ENCODE measurements at places on chromosomes 6 and 20. TPM values are rescaled to one million over a fixed set of nuclear protein-coding genes. Genes with fewer than 3 reads are reported as not detected.

- DNase-seq: no peak
- no peak overlapping the region for H3K27ac ChIP-seq
- H3K4me3 ChIP-seq: no peak overlapping the region
- H3K4me1 ChIP-seq: peaks cover 29% of the 10 kb centered on the region
- H3K27me3 ChIP-seq: no peaks in the 10 kb centered on the region
- no peaks in the 10 kb centered on the region for H3K36me3 ChIP-seq
Measured at GRCh38 chr6:113829696-113830045, 27.5 kb upstream of the MARCKS start.

DNA sequence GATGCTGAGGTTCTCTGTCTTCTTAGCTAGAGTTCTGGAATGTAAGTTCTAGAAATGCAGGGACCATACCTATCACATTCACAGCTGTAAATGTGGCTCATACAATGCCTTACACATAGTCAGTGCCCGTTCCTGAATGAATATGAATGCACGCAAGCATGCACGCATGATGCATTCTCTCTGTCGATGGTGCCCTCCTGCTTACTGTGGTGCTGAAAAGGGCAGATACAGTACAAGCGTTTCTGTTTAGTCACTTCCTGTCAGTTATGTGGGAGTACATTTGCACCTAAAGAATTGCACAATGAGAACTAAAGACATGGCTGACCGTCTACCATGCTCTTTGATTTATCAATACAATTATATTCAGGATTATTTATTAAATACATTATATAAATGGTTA lies 152.2 kb upstream of the SOX4 start:
- no peaks in the 10 kb centered on the region for H3K4me1 ChIP-seq
- H3K27ac ChIP-seq: no peak overlapping the region
- no peak for DNase-seq
- H3K4me3 ChIP-seq: no peak overlapping the region
- no peaks in the 10 kb centered on the region for H3K27me3 ChIP-seq
- no peaks in the 10 kb centered on the region for H3K36me3 ChIP-seq

GRCh38 chr20:63854069-63854765 lies 7.1 kb upstream of the ABHD16B start:
- no peaks in the 10 kb centered on the region for H3K27me3 ChIP-seq
- DNase-seq: no peak
- no peaks in the 10 kb centered on the region for H3K4me1 ChIP-seq
- H3K27ac ChIP-seq: peak overlapping the region; percentile 47

GRCh38 chr6:157203312-157203744 lies 120.0 kb downstream of the TMEM242 start:
- H3K27ac ChIP-seq: peak overlapping the region; percentile 74
- peaks cover 43% of the 10 kb centered on the region for H3K36me3 ChIP-seq

GRCh38 chr6:13273202-13273930 lies 55.0 kb downstream of the TBC1D7 start:
- no peaks in the 10 kb centered on the region for H3K36me3 ChIP-seq
- H3K4me3 ChIP-seq: no peak overlapping the region
- DNase-seq: no peak
- no peaks in the 10 kb centered on the region for H3K4me1 ChIP-seq
- H3K27me3 ChIP-seq: no peaks in the 10 kb centered on the region

GRCh38 chr6:30824698-30825097 lies 59.6 kb upstream of the DDR1 start:
- no peaks in the 10 kb centered on the region for H3K27me3 ChIP-seq
- no peak for DNase-seq
- H3K4me1 ChIP-seq: no peaks in the 10 kb centered on the region
- no peak overlapping the region for H3K4me3 ChIP-seq
- no peaks in the 10 kb centered on the region for H3K36me3 ChIP-seq

- no peaks in the 10 kb centered on the region for H3K36me3 ChIP-seq
- no peaks in the 10 kb centered on the region for H3K4me1 ChIP-seq
- no peaks in the 10 kb centered on the region for H3K27me3 ChIP-seq
- no peak overlapping the region for H3K4me3 ChIP-seq
- no peak for DNase-seq
Measured at GRCh38 chr6:90274451-90275030, 22.1 kb downstream of the BACH2 start.

GRCh38 chr20:18853946-18854646 lies 40.5 kb downstream of the SCP2D1 start:
- DNase-seq: no peak
- H3K27me3 ChIP-seq: no peaks in the 10 kb centered on the region
- H3K36me3 ChIP-seq: no peaks in the 10 kb centered on the region
- H3K4me3 ChIP-seq: no peak overlapping the region
- H3K27ac ChIP-seq: no peak overlapping the region
- H3K4me1 ChIP-seq: no peaks in the 10 kb centered on the region

DNA sequence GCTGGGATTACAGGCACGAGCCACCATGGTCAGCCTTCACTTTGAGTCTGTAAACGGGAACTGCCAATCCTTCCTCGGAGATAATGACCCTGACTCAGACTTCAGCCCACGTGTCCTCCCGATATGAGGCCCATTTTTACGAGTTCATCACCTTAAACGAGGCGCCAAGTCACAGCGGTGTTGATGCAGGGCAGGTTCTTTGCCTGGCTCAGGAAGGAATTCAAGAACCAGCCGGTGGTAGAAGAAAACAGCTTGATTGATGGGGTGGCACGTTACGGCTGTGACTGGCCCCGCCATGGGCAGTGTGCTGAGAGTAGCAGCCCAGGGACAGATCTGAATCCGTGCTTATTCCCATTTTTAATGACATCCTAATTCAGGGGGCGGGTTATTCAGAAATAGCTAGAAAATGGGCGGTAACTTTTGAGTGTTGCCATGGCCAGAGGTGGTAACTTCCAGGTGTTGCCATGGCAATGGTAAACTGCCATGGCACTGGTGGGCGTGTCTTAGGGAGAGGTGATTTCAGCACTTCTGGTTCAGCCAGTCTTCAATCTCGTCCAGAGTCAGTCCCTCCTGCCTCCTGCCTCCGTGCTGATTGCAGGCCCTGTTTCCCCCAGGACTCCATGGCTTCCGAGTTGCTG lies 9.1 kb upstream of the MAP1LC3A start:
- H3K27ac ChIP-seq: no peak overlapping the region
- no peak overlapping the region for H3K4me3 ChIP-seq
- H3K36me3 ChIP-seq: no peaks in the 10 kb centered on the region
- H3K27me3 ChIP-seq: no peaks in the 10 kb centered on the region

- no peak for DNase-seq
- H3K27me3 ChIP-seq: no peaks in the 10 kb centered on the region
- no peaks in the 10 kb centered on the region for H3K4me1 ChIP-seq
- H3K4me3 ChIP-seq: peak overlapping the region; percentile 96
Measured at GRCh38 chr20:2663364-2663886, 591 bp downstream of the IDH3B start.

- DNase-seq: no peak
- no peak overlapping the region for H3K27ac ChIP-seq
- H3K4me3 ChIP-seq: no peak overlapping the region
- H3K36me3 ChIP-seq: no peaks in the 10 kb centered on the region
Measured at GRCh38 chr6:156434795-156435190, 342.4 kb upstream of the ARID1B start.

TCP11 gene
- not detected for total RNA-seq

All from pancreas (tissue), 10 donors.